ENCODE measurements at places on chromosomes 11 and 22.

- no peak for DNase-seq
Measured at GRCh38 chr11:22761066-22761465, 68.5 kb downstream of the SVIP start.

DNA sequence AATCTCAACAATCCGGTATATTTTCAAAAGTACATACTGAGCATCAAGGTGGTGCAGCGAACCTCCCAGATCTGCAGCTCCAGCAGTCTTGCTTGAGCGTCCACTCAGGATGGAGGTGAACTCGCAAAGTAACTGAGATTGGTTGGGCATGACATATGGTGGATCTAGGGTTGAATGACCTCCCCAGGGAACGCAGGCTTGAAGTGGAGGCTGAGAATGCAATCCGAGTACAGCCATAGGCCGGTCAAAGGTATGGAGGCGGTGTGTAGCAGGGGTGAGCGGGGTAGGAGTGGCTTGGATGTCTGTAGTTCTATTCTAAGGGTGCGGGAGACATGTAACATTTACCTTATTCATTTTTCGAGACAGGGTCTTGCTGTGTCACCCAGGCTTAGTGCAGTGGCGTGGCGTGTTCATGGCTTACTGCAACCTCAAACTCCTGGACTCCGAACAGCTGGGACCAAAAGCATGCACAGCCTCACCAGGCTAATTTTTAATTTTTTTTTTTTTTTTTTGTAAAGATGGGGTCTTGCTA lies 631 bp upstream of the C22orf39 start:
- peak; percentile 65 for DNase-seq

- DNase-seq: no peak
Measured at GRCh38 chr11:1421291-1421690, 31.6 kb downstream of the BRSK2 start.

DNA sequence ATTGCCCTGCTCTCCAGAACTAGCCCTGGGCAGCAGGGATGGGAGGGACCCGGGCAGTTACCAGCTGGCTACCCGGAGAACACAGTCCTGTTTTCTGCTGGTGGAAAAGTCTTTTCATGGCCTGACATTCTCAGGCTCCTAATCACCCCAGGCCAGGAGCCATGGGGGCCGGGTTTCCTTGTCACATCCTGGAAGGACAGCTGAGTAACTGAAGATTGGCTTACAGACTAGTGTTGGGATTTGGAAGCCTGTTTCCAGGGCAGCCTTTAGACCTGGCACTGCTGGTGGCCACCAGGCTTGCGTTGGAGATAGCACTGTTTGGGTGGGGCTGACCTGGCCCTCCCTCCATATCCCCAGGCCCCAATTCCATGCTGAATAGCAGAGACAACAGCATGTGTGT lies 349.0 kb downstream of the CTTN start:
- no peak for DNase-seq

GRCh38 chr11:67463680-67464410 lies 5.2 kb downstream of the TMEM134 start:
- no peak for DNase-seq

- DNase-seq: no peak
Measured at GRCh38 chr22:29726512-29727130, 6.8 kb downstream of the CABP7 start.

DNA sequence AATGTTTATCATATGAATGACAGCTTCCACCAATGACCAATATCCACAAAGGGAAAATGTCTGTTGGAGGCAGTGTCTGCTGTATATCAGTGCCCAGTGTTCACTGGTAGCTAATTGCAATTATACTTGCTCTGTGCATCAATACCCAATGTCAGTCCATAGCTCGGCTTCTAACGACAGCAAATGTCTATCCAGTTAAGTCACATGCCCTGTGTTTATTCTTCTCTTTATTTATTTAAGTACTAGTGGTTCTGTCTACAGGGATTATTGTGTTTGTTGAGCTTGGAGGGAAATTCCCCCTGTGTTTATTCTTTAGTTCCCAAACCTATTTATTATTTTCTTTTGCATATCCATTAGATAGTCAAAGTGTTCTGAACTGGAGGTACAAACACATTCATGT lies 18.6 kb downstream of the TSKU start:
- DNase-seq: no peak

DNA sequence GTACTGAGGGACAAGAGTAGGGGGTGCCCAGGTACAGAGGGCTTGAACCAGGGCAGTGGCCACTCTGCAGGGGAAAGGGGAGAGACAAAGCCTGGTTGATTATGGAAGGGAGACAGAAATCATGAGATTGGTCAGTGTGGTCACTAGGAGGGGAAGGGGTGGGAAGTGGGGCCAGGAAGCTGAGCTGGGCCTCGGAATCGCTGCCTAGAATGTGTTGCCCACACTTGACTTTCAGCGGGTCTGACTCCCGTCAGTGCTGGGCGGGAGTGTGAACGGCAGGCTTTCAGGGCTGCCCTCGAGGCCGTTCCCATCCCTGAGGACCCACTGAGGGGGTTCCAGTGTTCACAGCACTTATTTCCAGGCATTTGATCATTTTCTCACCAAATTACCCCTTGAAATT lies 5.9 kb downstream of the DAGLA start:
- DNase-seq: no peak

GRCh38 chr11:36141956-36142355 lies 147.3 kb downstream of the COMMD9 start:
- no peak for DNase-seq

DNA sequence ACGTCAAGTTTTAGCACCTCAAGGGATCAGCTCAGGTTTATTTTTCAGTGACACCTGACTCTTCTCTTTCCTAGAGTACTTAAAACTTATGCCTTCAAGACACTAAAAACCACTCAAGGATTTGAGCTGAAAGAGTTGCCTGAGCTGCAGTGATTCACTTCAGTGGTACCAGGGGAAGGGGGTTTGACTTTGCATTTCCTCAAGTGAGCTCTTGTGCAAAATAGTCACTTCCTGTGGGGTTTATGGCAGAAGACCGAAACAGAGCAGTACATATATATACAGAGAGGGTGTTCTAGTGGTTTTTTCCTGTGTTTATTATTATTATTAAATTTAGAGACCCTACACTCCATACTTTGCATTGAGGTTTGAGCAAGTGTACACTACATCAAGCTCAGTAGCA lies 60.7 kb downstream of the DBX1 start:
- DNase-seq: no peak

DNA sequence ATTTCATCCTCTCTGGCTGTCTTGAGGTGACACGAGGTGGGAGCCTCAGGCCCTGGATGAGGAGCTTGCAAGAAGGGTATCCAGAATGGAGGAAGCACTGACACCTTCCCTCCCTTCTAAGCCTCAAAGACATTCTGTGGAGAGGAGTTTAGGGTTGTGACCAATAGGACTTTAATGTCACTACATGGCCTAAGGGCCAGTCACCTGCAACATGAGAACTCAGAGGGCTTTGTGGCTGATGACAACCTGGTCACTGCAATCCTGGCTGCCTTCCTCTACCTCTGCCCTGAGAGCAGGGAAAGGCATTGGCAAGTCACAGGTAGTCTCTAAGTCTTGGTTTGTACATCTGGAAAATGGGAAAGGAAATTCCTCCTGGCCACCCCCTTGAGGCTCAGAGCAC lies 33.7 kb downstream of the PISD start:
- DNase-seq: no peak

DNA sequence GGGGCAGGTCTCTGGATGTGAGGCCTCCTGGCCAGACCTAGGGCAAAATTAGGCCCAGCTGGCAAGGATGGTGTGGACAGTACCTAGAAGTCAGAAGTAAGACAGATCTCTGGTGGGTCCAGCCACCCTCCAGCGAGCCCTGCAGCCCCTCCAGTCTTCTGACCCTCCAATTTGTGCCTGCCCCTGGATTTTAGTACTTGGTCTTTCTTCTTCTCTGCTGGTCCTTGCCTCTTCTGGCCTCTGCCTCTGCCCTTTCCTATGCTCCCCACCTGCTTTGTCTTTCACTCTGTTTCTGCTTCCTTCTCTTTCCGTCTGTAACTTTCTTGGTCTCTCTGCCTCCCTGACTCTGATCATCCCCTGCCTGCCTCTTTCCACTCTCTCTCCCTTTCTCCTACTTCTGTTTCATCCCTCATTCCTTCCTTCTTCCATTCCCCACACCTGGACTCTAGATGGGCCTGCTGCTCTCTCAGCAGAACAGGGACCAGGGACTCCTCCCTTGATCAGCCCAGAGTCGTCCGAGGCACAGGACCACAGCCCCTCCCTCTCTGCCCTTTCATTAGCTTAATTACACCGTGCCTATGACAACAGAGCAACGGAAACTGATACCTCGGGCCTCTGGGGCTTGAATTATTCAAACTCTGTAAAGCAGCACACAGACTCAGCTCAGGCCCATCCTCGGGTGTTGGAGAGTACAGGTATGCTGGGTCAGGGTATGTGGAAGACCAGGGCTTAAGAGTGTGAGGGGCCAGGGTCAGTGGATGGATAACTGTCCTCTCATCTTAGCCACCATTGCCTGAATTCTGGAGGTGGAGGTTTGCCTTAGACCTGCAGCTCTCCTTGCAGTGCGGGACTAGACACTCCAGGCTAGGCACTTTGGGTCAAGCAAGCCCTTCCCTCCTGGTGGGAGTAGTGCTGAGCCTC lies at the start of gene CHRNA10:
TSS of gene CHRNA10 (minus strand) at position 51 of the 921 bp plus-strand sequence. CDS start 72 bp downstream, outside the sequence.
- no peak for DNase-seq

DNA sequence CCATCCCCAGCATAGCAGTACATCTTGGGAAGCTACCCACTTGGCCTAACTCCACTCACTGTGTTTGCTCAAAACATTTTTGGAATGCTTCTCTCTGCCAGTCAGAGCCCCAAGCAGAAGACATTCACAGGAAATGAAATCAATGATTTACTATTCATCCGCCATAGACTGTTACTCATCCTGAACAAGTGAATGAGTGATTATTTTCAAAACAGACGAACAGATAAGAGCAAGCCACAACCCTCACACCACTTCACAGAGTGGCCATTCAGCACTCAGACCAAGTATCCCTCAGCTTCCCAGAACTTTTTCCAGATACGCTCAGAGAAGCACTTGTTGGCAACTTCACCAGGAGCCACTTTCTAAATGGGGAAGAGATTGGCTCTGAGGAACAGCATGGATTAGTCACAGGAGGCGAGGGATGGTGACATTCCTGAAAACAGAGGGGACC lies 13.0 kb upstream of the UBASH3B start:
- no peak for DNase-seq

DNA sequence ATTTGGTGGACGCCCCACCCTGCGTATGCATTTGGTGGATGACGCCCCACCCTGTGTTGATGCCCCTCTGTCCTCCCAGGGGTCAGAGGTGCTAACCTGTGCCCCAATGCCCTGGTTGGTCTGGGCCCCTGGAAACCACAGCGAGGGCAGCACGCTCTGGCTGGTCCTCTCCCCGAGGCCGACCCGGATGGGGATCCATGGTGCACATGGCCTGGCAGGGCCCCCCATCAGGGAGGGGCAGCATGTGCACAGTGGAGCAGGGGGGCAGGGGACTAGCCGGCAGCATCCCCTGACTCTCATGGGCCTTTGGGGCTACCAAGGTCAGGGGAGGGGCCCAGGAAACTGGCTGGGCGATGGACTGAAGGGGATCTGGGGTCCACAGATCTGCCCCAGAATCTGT lies 7.6 kb upstream of the MUC5AC start:
- no peak for DNase-seq

GRCh38 chr11:12842933-12843636 lies 166.0 kb upstream of the RASSF10 start:
- peak; percentile 94 for DNase-seq

DNA sequence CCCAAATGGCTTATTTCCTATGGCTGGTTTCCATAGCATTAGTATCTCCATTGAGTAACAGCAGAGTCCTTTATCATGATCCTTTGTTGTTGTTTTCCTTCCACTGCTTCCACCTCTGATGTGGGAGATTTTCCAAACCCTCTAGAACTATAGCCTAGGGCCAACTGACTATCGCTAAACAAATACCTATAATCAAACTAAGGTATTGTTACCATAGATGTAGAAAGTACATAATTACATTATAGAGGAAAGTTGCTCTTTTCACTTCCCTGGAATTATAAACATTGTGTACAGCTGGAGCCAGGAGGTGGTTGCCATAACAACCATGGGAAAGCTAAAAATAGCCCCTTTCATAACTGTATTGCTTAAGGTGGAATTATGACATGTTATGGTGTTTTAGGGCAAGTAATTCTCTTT lies 47.0 kb upstream of the ALKBH3 start:
- DNase-seq: no peak

DNA sequence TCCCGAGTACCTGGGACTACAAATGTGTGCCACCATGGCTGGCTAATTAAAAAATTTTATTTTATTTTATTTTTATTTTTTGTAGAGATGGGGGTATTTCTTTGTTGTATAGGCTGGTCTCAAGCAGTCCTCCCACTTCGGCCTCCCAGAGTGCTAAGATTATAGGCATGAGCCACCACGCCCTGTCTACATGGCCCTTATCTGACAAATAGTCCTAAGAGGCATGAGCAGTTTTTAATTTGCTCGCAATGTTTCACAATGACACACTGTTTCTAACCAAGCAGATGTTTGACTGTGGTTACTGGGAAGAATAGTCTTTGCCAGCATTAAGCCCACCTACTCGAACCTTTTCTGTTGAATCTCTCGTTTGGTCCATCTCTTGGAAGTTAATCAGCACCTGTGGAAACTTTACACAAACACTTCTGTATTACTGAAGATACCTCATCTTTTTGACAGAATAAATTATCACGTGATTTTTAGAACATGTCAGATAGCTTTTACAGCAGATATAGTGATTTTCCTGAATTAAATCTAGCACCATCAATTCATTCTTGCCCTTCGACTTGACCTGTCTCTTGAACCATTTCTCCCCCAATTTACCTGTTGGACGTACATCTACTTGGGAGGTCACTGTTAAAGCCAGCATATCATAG lies 71.4 kb downstream of the MTMR3 start:
- no peak for DNase-seq

- DNase-seq: no peak
Measured at GRCh38 chr22:39316440-39317083, 2.9 kb downstream of the RPL3 start.

DNA sequence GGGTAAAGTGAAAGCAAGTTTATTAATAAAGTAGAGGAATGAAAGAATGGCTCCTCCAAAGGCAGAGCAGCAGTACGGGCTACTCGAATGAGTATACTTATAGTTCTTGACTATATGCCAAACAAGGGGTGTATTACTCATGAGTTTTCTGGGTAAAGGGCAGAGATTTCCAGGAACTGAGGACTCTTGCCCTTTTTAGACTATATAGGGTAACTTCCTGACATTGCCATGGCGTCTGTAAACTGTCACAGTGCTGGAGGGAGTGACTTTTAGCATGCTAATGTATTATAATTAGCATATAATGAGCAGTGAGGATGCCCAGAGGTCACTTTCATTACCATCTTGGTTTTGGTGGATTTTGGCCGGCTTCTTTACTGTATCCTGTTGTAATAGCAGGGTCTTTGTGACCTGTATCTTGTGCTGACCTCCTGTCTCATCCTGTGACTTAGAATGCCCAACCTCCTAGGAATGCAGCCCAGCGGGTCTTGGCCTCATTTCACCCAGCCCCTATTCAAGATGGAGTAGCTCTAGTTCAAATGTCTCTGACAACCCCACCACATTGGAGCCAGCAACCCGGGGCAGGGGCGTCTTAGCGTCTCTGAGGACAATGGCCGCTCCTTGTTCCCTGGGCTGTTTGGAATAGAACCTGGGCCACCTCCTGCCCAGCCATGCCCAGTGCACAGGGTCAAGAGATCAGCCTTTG lies 34.9 kb upstream of the CD82 start:
- DNase-seq: no peak

Data from DMS79 (cell line).